Hepatic stellate cell (primary cell): ENCODE measurements at places on chromosomes 16 and 17.

- no peak for DNase-seq
Observed at GRCh38 chr17:901191-901950, 78.2 kb downstream of the NXN start.

DNA sequence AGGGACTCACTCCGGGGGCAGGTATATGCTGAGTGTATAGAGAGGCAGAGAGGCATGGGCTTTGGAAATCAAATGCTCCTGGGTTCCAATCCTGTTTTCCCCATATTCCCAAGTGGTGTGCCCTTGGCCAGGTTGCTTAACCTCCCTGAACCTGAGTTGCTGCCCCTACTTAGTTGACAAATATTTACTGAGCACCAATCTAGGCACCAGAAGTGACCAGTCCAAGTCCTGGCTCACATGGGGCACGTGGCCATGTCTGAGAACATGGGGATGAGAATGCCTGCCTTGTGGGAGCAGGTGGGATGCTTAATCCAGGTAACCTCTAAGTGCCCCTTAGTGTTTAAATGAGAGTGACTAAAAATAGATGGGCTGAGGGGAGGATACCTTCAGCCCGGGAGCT is 4.2 kb downstream of the SOCS3 start:
- no peak for DNase-seq

GRCh38 chr17:81567191-81567590 is 15.0 kb upstream of the FAAP100 start:
- DNase-seq, result no peak

- peak; percentile 40 for DNase-seq
Observed at GRCh38 chr16:22670551-22671041, 143.4 kb upstream of the HS3ST2 start.

DNA sequence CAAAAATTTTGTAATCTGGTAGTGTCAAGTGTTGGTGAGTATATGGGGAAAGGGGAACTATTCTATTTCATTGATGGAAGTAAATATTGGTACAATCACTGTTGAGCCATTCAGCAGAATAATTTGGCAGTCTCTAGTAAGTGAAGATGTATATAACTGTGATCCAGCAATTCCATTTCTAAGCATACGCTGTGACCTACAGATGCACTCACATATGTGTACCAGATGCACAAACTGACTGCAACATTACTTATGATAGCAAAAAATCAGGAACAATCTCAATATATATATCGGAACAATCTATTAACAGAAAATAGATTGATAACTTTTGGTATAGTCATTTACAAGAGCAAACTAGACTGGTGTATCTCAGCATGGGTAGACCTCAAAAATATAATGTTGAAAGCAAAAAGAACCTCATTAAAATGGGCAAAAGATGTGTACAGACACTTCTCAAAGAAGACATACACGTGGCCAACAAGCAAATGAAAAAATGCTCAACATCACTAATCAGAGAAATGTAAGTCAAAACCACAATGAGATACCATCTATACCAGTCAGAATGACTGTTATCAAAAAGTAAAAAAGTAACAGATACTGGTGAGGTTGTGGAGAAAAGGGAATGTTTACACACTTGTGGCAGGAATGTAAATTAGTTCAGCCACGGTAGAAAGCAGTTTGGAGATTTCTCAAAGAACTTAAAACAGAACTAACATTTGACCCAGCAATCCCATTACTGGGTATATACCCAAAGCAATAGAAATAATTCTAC is 20.7 kb downstream of the ADAP2 start:
- no peak for DNase-seq

DNA sequence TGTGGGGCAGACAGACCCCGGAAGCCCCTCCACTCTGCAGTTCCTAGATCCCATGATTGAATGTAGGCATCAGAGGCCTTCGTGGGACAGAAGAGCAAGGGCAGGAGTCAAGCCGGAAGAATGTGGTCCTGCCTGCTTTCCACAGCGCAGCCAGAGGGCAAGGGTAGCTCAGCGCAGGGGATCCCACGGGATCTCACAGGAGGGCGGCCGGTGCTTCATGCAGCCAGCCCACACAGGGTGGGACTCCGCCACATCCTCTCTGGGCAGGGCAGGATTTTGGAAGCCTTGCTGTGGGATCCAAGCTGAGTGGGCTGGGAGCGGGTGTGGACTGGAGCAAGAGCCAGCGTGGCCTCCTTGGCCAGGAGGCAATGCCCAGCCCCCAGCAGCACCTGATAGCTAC is 13.0 kb downstream of the KATNB1 start:
- no peak for DNase-seq
